ENCODE measurements at places on chromosomes 16 and 17.
A peak's percentile ranks its signal among the peaks of the same experiment; 100 is the strongest.

- DNase-seq = peak; percentile 79
Measured at GRCh38 chr16:68704232-68704867, 32.7 kb upstream of the CDH1 start.

DNA sequence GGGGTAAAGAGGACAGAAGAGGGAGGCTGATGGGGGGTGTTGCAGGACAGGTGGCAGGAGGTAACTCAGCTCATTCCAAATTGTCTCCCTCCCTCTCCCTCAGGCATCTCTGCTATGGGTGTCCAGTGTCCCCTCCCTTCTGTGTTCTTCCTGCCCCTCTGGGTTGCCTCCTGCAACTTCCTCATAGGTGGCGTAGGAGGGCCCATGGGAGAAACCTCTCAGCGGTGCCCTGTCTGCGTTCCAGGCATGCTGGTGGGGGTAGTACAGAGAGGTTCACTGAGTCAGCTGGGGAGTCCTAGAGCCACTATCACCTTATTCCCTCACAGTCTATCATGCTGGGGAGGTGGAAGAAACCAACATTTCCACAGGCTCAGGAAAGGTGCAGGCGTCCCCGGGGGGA, 14.7 kb upstream of the ODF4 start:
- DNase-seq = no peak

- DNase-seq = no peak
Measured at GRCh38 chr16:11913425-11914079, 2.2 kb downstream of the GSPT1 start.

DNA sequence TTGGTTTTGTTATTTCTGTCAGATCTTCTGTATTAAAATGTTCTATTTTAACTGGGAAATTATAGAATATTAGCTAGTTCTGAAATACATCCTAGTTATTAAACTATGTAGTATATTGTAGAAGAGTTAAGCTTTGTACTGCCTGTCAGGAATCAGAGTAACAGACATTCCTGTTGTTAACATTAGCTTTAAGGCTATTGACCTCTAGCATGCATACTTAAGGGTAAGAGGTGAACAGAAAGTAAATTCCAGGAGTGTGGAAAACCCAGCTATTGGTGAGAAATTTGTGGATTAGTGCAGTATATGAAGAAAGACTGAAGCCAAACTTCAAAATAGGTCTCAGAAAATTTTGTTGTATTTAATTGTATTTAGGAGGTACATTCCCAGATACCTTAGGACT, 111.3 kb downstream of the CHD9 start:
- no peak for DNase-seq

- DNase-seq = peak; percentile 31
Measured at GRCh38 chr17:74888469-74888868, 5.0 kb downstream of the FADS6 start.

DNA sequence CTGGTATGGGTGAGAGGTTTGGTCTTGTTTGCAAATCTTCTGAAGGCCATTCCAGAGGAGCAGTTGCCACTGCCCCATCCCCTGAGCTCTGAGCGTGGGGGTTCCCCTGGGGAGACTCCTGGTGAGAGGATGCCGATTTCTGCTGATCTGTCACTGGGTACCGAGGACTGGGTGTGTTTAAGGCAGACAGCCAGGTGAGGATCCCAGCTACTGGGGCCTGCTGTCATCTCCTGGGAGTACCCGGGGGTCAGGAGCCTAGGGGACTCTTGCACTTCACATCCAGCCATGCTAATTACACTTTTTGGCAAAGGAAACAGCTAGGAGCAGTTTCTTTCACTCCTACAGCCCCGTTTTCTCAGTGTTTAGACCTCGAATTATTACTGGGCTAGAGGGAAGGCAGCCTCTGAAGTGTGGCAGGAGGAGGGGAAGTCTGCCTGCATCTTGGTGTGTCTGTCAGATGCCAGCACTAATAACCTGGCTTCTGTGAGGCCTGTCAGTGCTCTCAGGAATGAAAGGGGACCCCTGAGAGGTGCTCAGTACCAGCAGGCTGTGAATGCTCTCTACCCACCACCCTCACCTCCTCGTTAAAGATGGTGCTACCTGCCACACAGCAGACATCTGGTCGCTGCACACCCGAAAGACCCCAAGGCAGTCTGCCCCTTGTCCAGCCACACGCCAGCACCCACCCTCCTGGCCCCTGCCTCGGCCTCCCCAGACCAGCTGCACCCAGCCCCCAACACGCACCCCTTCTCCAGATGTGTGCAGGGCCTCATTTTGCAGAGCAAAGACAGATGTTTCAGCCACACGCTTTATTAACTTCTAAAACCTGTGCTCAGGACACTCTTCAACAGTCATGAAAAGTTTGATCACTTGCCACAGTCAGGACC, 43.2 kb downstream of the SNX20 start:
- DNase-seq = no peak

- DNase-seq = no peak
Measured at GRCh38 chr17:20189302-20189701, 180.1 kb downstream of the SPECC1 start.

- no peak for DNase-seq
Measured at GRCh38 chr17:12637015-12637414, 28.7 kb upstream of the MYOCD start.

- no peak for DNase-seq
Measured at GRCh38 chr17:74825952-74826719, 33.5 kb downstream of the GRIN2C start.

DNA sequence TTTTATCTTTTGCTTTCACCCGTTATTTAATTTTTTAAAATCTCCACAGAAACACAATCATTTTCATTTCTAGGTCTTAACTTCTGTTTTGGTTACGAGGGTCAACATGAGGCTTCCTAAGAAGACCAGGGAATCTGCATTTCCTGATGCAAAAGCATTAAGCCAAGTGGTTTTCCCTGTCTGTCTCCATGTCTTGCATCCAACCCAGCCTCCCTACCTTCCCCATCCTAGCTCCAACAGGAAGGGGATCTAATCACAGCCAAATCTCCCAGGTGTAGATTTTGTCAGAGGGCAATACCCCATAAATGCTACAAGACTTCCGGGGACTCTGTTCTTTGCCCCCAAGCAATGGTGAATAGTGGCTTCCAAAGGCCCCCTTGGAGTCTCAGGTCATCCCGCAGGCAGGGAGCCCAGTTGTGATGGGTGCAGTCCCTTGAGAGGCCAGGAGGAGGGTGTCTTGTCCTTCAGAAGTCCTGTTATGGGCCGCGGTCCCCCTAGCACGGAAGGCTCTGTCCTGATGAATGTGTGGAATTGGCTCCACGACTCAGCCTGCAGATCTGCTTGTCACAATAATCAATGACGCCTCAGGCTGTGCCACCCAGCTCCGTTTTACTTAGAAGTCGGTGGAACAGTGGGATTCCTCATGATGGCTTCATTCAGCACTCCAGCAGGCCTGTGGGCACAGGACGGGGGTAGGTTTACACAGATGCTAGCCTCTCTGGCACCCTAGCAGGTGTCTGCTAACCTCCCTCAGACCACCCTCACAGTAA, 141.1 kb downstream of the RGS9 start:
- peak; percentile 40 for DNase-seq

DNA sequence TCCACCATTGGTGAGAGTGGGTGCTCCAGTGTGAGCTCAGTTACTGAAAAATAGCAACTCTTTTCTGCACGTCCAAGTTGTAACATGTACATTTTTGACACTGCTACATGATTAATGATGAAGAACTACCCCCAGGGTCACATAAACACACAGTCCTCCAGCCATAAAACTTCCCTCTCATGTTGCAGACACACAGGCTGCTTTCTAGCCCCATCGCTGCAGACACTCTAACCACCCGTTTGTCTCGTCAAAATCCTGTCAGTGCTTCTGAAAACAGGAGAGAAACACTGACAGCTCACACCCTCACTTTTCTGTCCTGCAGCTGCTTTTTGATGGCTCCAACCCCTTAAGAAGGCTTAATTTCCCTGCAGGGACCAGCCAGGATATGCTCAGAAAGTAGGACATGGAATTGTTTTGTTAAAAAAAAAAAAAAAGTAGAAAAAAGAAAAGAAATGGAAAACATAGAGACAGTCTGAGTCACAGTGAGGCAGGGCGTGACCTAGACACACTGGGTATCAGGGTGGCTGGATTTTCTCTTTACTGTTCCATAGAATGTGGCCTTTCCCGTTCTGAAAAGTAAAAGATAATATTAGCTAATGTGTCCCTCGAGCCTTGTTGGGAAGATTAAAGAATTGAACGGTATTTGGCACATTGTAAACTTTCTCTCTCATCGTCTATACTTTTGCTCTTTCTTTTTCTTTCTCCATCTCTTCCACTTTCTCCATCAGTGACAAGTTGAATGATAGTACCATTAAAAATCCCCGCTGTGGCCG, 20.7 kb upstream of the CCL5 start:
- peak; percentile 51 for DNase-seq

GRCh38 chr17:41419716-41420115, 4.7 kb downstream of the KRT37 start:
- DNase-seq = no peak

DNA sequence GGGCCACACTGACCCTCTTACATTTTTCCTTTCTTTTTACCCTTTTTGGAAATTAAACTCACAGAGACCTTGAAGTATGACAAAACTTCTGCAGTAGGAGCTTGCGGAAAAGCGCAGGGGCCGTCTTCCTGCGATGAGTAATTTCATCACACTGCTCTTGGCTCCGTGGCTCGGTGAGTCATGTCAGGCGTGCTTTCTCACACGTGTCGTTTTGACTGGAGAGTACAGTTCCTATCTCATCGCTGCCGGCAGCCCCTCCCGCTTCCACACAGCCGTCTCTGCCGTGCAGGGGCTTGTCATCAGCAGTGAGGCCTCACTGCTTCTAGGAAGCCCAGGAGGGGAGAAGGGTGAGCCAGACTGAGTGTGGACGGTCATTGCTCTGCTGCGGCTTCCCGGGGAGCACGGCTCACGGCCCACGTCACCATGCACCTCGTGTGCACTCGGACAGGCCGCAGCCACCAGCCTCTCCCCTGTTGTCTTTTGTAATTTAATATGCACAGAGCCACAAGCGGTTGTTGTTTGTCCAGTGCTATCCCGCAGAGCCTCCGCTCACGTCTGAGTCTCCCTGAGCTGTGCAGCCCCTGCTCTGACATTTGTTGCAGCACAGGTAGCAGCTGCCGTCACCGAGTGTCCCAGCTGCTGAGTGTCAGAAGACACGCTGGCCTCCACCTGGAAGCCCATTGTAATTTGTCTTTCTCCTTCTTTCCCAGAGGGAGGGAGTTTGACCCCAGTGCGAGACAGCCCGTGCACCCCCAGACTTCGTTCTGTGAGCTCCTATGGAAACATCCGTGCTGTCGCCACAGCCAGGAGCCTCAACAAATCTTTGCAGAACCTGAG, 99.4 kb upstream of the CHMP6 start:
- DNase-seq = no peak

Data from left kidney (tissue), 8 donors.